Activated CD4-positive, alpha-beta T cell treated with anti-CD3 and anti-CD28 coated beads, Interleukin-2, amount 50 U/mL, for 16 hours (primary cell): ENCODE measurements at places on chromosomes 2 and 18.
A peak's percentile ranks its signal among the peaks of the same experiment; 100 is the strongest.

DNA sequence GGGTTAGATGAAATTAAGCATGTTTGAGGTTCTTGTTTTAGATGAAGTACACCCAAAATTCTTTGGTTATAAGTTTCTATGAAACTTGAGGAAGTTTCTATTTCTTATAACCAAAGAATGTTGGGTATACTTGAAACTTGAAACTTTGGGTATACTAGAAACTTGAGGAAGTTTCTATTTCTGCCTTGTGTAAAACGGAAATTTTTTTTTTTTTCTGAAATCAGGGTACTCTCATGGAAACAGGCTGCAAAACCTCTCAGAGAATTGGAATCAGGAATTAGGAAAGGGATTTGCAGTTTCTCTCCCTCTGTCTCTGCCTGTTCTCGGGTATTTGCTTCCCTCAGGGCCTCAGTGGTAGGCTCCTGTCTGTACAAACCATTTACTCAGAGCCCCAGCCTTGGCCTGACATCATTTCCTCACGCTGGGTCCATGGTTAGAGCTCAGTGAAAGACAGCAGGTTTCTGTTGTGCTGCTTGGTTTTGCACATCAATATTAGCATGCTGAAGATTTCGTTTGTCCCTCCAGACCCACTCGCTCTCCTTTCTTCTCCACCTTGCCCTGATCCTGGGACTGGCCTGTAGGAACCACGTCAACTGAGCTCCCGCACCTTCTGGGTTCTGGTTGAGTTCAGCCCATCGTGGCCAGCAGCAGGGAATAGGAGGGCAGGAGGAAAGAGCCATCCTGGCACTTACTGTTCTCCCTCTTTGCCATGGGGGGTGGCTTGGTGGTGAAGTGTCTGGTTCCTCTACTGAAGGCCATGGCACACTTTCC is 106.4 kb downstream of the POLR1A start:
- peak; percentile 76 for DNase-seq

GRCh38 chr18:73043611-73044010 is 175.8 kb upstream of the NETO1 start:
- DNase-seq: no peak

DNA sequence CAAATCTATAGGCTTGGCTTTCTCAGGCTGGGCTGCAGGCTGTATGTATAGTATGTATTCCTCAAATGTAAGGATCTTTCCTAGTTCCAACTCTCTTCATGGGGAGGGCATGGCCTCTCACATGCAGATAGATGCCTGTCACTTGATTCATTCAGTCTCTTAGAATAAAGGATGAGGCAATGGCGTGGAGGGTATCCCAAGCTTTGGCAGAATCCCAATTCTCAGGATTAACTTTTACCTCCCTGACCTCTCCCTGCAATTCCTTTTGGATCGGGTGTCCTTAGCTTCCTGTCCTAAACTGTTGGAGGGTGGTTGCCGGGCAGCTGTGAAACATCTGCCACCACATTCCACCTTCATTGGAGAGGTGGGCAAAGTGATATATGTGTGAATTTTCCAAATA is 80.3 kb downstream of the INSIG2 start:
- DNase-seq: no peak

GRCh38 chr2:168650781-168651180 is 151.7 kb upstream of the NOSTRIN start:
- DNase-seq: no peak

- peak; percentile 31 for DNase-seq
Observed at GRCh38 chr18:75035928-75036327, 173.0 kb downstream of the PTGR3 start.

DNA sequence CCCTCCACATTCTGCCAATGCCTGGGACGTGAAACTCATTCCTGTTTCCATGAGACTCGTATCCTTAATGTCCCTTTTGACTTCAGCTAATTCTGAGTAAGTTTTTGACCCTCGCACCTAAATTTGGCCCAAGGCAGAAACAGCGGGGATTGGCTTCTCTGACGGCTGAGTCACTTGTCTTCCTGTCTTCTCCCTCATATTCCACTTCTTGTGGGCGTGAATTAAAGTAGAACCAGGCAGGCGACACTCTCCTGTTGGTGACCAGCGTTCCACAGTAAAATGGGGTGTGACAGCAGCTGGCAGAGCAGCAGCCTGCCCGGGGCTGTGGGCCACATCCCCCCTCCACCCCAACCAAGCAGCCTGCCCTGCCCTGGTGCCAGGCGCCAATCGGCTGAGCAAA is 15.5 kb downstream of the TTC32 start:
- DNase-seq: no peak

DNA sequence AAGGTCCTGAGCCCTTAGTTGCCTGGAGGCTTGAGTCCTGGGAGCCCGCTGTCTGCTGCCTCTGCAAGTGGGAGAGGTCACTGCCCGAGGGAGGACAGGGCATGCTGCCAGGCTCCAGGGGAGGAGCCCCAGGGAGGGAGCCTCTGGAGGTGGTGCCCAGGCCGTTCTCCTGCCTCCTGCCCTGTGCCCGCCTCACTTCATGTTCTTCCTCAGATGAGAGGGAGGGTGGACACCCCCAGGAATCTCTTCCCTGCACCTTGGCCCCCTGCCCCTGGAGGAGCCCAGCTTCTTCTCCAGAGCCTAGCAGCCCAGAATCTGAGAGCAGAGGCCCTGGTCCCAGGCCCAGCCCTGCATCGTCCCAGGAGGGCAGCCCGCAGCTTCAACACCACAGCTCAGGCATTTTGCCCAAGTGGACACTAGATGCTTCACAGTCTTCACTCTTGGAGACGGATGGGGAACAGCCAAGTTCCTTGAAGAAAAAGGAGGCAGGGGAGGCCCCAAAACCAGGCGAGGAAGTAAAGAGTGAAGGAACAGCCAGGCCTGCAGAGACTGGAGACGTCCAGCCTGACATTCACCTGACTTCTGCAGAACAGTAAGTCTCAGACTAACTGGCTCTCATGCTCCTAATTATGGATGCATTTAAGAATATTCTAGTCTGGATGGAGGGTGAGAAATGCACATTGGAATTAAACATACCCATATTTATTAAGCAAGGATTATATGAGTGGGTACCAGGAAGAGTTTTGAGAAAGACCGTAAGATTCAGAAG is 12.1 kb downstream of the PSD4 start:
- DNase-seq: no peak

- no peak for DNase-seq
Observed at GRCh38 chr2:186130748-186131641, 355.1 kb upstream of the ZC3H15 start.

DNA sequence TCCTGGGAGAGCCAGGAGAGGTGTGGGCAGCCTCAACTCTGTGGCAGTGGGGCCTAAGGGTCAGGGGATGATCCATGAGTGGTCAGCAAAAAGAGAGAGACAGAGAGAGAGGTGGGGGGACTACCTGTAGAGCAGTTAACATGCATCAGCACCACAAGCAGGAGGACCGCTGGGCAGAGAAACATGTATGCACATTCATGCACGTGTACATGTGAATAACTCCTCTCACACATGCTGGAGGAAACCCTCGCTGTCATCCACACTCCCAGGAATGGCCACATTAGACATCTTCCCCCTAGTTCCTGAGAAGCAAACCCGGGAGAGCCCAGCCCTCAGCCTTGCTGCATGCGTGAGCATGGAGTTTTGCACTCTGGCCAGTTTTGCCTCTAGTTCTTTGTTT is 166.1 kb downstream of the SMAD7 start:
- no peak for DNase-seq

DNA sequence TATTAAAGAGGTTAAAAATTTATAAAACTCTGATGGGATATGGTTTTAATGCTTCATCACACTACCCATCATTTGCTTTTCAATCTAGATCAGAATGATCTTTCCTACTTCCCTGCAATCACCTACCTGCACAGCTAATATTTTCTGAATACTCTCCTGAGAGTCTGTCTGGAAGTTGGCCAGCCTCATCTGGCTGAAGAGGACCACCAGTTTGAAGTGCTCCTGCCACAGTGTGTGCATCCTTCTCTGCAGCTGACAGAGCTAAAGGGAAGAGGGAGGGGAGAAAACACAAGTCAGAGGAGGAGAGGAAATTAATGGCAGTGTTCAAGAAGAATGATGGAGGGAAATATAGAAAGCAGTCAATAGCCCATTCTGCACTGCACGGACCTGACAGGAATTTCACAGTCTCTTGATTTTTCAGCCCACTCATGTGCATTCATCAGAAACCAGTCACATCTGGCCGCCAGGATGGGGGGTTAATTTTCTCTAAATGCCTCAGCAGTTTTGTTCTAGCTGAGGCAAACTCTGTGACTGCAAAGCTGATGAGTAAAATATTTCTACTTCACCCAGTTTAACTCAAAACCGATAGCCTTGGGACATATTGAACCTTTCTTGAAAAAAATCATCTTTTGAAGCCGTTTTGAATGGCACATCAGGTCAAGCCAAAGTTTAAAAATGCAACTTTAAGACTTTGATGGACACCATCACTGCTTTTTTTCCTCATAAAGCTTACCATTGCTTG is 201.8 kb upstream of the KLHL14 start:
- no peak for DNase-seq

DNA sequence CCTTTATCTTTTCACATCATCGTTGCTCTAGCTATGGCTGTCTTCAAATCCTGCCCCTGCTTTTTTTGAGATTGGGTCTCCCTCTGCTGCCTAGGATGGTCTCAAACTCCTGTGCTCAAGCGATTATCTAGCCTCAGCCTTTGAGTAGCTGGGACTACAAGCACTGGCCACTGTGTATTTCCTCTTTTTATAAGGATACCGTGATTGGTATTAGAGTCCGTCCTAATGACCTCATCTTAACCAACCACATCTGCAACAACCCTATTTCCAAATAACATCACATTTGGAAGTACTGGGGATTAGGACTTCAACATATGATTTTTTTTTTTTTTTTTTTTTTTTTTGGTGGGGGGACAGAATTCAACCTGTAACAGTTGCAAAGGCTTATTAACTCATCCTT is 9.1 kb downstream of the RESP18 start:
- no peak for DNase-seq

GRCh38 chr2:85785871-85786270 is 32.1 kb downstream of the ATOH8 start:
- DNase-seq: no peak

- DNase-seq: no peak
Observed at GRCh38 chr2:219570194-219570923, 980 bp downstream of the OBSL1 start.

GRCh38 chr2:195480121-195480520 is 176.9 kb upstream of the SLC39A10 start:
- DNase-seq: no peak

DNA sequence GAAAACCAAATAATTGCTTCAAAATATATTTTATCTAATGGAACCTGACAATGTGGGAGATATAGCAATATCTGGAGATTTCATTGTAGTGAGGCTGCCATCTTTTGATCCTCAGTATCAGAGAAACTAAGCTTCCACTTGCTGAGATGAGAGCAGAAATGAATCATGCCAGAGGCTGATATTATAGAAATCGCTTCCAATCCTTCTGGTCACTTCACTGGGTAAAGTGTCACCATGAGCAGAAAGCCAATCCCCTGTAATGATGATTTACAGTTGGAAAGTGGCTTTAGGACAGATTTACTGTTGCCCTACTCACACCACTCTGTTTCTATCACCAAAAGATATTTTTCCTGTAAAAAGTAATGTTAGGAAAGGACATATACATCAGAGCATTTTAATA is 365.0 kb upstream of the VRK2 start:
- DNase-seq: no peak

DNA sequence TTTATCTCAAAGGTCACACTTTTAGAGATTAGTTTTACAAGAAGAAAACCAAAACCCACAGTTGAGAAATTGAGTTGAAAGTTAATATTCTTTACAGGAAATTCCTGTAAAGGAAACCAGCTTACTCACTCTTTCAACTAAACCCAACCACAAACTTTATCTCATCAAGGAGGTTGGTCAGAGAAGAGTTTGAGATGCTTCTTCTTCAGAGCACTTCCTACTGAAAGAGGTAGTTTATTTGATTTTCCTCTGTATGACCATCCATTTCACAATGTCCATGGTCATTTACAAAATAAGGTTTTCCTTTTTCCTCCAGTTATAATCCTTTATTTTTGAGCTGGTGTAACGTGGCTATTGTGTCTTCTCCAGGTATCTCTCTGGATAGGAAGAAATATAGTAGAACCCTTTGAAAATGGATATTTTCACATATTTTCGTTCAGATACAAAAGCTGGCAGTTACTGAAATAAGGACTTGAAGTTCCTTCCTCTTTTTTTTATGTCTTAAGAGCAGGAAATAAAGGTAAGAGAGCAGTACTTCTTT is 4.5 kb upstream of the IL18RAP start:
- DNase-seq: peak; percentile 87

DNA sequence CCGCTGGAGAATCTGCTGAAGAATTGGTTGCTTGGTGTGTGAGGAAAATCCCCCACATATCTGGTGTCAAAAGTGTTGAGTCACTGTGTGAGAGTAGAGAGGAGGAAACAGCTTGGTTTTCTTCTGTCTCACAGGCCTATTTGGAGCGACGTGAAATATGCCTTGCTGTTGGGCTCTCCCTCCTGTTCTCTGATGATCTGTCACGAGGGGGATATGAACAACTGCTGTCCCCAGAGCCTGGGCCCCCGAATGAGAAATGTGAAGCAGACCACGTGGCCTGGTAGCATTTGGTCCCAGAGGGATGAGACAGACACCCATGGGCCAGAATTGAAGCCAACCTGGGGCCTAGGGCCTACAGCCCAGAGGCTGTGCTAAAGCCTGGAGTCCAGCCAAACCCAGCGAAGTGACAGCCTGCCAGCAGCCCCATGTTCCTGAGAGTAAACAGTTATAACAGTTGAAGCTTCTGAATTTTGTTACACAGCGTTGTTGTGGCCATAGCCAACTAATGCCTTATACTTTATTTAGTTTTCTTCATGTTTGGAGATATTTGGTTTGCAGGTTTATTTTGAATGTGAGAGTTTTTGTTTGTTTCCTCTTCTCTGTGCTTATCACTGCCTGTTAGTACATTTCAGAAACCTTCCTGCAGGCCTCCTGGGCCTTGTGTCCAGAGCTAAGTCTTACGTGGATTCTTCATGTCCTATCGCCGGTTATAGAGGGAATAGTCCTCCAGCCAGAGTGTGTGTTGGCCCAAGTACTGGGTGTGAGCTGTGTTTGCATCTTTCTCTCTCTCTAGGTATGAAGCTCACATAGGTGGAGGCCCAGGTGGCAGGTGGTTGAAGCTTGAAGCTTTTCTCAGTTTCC is 18.7 kb upstream of the COLEC12 start:
- DNase-seq: peak; percentile 43

- DNase-seq: no peak
Observed at GRCh38 chr2:222296911-222297599, 1.7 kb downstream of the PAX3 start.

- DNase-seq: no peak
Observed at GRCh38 chr2:127422559-127423477, 4.6 kb downstream of the PROC start.
